ENCODE measurements at places on chromosomes 2 and 18.

DNA sequence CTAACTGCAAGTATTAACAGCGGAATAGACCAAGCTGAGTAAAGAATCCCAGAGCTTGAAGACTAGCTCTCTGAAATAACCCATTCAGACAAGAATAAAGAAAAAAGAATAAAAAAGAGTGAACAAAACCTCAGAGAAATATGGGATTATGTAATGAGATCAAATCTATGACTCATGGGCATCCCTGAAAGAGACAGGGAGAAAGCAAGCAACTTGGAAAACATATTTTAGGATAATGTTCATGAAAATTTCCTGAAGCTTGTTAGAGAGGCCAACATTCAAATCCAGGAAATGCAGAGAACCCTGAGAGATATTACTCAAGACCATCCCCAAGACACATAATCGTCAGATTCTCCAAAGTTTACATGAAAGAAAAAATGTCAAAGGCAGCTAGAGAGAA lies 17.3 kb downstream of the PFN4 start:
- no peak for DNase-seq

DNA sequence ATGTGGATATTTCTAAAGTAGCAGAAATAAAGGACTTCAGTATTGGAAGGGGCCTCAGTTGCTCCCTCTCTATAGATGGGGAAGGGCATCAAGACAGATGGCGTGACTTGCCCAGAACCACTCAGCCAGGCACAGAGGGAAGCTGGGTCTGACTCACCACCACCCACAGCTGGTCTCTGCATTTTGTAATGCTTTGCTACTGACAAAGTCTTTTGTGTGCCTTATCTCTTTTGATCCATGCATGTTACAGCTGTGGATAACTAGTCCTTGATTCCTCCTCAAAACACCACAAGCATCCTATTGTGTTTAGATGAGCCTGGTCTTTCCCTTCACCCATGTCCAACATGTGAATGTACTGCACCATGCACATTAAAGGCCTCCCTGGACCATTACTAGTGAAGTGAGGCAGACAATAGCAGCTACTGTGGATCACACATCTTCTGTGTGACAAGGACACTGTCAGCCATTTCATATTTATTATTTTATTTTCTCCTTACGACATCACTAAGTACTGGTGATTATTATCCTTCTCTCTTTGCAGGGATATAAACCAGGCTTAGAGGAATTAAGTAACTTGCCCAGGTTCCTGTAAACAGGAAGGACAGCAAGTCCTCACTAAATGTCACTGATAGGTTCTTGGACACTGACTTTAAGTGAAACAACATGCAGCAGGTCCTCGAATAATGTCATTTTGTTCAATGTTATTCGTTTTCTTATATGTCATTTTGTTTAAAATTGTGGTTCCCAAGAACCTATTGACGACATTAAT lies 29.6 kb upstream of the IL37 start:
- DNase-seq = no peak

- no peak for DNase-seq
Measured at GRCh38 chr2:2573658-2574293, 242.7 kb upstream of the MYT1L start.

GRCh38 chr2:234514873-234515638 lies 18.2 kb upstream of the ARL4C start:
- DNase-seq = no peak

GRCh38 chr18:49901862-49902340 lies 88.6 kb upstream of the ACAA2 start:
- no peak for DNase-seq

GRCh38 chr2:62586981-62587380 lies 81.0 kb upstream of the TMEM17 start:
- DNase-seq = no peak

GRCh38 chr2:54945391-54946219 lies 104.6 kb downstream of the RTN4 start:
- DNase-seq = no peak

DNA sequence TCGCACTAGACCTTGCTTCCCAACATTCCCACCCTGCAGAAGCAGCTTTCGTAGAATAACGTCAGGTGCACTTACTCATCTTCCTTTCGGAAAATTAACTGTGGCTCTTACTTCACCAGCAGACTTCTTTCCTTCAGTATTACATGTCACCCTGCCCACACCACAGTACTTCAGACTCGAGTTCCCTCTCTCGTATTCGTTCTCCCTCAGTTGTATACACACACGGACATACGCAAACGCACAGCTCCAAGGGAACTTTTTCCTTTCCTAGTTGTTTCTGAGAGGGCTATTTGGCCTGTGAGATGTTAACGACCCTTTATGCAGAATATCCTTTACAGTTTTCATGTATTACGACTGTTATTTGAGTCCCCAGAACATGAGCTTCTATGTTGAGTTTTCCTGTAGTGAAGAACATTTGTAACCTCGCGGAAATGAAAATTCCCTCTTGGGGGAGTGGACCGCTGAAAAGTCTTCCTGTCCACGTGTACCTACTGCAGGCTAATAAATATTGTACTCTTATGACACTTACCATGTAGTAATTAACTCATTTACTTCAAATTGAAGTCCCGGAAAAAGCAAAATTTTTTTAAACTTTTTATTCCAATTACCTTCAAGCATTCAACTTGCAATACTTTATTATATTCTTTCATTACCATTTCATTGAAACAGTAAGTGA lies 908 bp downstream of the ERLEC1 start:
- no peak for DNase-seq

GRCh38 chr2:45439788-45440773 lies 171.0 kb downstream of the SRBD1 start:
- no peak for DNase-seq

- no peak for DNase-seq
Measured at GRCh38 chr2:210440206-210440605, 36.4 kb downstream of the LANCL1 start.

- DNase-seq = no peak
Measured at GRCh38 chr2:224986477-224986876, 55.8 kb downstream of the DOCK10 start.

Measured in H9 (cell line).